ENCODE measurements at places on chromosomes 2 and 18.

GRCh38 chr2:163207693-163208370, 369.3 kb upstream of the KCNH7 start:
- DNase-seq = no peak

- DNase-seq = no peak
Measured at GRCh38 chr2:213016166-213016983, 135.0 kb downstream of the IKZF2 start.

- DNase-seq = no peak
Measured at GRCh38 chr18:62377131-62377807, 52.2 kb downstream of the TNFRSF11A start.

DNA sequence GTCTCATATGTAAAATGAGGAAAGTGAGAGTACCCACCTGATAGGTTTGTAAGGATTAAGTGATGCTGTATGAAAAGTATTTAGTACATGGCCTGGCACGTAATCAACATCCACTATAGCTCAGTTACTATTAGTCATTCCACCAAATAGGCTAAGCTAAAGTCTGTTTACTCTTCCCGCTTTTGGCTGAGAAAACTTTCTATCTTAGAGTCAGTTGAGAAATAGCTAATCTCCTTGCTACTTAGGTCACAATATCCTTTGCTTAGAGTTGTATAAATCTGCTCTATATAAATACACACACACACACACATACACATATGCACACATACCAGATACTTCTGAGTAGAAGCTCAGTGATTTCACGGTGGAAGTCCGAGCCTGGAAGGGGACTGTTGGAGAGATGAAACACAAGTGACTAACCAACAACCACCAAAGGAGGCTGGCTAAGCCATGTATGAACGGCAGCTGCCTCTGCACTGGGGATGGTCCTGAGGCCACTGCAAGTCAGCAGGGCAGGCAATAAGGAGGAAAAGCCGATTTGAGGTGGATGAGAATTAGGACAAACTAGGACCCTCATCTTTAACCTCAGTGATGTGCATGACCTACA, 104.6 kb upstream of the EPHA4 start:
- DNase-seq = no peak

DNA sequence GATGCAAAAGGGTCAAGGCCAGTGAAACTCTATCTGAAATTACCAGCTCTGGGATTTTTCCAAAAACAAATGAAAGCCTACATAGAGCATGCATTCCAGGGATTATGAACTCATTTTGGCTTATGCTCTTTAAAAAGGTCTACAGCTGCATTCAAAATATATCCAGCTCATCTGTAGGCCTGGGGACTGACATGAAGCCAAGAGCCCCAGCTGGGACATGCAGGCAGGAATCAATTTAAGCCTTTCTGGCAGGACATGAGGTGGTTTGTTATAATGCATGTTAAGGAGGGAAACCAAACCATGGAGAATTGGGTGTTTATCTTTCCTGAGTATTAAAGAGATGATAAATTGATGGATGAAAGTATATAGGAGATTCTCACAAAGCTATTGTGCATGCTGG, 164.5 kb downstream of the RBM43 start:
- DNase-seq = no peak

GRCh38 chr2:63676135-63676534, 87.4 kb downstream of the MDH1 start:
- DNase-seq = no peak

DNA sequence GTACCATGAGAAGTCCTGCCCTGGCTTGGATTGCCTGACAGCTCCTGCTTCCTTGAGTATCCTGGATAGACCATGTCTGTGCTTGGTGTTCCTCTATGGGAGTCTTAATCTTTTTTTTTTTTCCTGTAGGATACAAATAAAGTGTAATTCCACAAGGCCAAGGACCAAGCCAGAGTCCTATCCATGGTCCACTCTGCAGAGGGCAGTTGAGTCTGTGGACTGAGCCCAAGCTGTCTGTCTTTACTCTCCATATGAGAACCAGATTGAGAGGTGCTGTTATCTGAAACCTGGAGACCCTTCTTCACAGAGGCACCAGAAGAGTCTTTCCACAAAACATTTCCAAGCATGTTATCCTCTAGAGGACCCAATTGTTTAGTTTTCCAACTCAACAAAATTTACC, 1.4 kb upstream of the KIF3C start:
- DNase-seq = no peak

- DNase-seq = no peak
Measured at GRCh38 chr2:179478771-179479170, 214.1 kb upstream of the SESTD1 start.

- peak; percentile 67 for DNase-seq
Measured at GRCh38 chr2:169828141-169828811, 1.0 kb downstream of the UBR3 start.

DNA sequence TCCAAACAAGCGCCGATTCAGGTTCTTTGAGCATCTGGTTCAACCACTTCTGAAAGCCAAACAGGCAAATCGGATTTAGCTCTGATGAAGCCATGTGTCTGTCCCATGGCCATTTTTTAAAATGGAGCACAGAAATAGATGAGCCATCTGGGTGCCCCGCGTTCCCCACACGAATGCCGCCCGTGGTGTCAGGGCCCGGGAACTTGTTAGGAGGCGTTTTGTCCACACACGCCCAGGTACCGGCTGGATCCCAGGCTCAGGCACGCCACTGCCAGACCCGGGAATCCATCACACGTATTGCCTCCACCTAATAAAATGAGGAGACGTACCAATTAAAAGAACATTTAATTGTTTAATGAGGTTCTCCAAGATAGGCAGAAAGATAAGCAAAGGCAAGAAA, 374.4 kb upstream of the SALL3 start:
- no peak for DNase-seq

DNA sequence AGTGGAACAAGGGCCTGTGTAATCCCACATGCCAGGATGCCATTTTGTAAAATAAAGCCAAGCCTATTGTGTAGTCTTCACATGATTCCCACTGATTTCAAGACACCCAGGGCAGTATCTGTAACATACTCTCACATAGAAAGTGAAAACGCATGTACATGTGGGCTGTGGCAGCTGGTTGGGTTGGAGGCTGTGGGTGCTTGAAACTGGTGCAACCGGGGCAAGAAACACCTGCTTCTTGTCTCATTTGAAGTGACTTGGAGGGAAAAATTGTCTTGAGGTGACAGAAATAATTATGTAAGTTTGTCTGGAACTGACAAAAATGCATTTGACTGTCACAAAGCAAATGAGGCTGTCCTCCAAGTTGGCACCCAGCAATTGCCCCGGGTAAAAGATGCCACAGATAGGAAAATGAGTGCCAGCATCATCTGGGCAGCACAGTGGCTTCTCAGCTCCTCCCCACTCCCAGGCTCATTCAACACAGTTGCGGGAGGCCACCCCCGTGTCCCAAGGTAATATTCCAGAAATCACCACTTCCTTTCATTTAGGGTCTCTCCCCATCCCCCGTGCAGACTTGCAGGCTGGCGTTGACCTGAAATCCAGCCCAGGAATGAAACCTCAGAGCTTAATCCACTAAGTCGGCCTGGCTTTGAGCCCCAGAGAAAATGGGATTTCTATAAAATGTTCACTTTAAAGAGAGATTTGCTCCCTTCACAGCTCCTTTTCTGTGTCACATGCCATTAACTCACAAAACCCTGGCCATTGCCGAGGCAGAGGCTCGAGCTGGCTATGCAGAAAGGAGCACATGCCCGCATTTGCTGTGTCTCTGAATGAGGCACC, 293.9 kb upstream of the PARD3B start:
- DNase-seq = no peak

GRCh38 chr2:134131681-134132489, 122.0 kb upstream of the MGAT5 start:
- DNase-seq = no peak

- no peak for DNase-seq
Measured at GRCh38 chr2:11683476-11683875, 13.5 kb upstream of the NTSR2 start.

- no peak for DNase-seq
Measured at GRCh38 chr2:100801402-100801801, 18.5 kb upstream of the NPAS2 start.

GRCh38 chr18:63155910-63156773, 163.4 kb downstream of the BCL2 start:
- no peak for DNase-seq

DNA sequence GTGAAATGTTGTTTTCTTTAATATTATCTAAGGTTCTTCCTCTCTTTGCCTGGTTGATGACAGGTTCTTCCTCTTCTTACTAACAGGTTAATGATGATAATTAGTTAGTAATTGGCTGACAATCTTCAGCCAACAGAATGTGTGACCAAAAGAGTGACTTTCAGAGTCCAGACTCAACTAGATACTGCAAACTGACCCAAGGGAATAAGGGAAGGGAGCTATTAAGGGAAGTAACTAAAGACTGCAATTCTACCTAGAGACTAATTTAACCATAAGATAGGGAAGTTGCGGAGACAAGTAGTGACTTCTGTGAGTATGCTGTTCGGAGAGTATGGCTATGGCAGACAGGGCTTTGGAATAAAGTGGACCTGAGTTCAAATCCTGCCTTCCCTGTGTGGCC, 127.3 kb upstream of the TACR1 start:
- DNase-seq = no peak

DNA sequence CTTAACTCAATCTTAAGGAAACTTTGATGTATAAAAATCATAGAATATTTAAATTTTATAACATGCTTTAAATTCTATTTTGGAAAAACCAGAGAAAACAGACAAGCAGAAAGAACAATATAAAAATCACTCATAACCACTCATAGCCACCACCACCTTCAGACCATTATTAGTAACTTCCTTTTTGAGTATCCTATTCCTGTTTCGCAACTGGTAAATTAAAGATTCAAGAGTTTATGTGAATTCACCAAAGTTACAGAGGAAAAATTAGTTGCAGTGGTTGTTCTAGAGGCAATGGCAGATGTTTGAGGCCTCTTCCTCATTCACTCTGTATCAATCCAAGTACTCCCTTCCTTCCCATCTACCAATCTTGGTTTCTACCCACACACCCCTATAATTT, 49.3 kb upstream of the PROKR1 start:
- no peak for DNase-seq

DNA sequence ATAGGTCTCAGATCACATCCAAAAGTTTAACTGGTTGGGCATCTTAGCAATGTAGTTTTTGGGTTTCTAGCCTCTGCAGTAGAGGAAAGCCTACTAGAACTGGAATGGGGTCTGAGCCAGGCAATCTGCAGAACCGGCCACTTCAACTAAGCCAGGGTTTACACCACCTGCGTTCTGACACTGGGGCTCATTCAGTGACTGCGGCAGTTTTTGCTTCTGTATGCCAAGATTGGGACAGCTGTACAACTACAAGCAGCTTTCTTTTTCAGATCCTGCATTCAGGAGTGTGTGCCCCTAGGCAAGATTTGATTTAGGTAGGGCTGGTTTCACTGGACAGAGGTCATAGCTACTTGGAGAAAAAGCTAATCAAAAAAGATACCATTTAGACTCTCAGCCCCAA, 43.7 kb upstream of the IGFBP5 start:
- no peak for DNase-seq

GRCh38 chr2:26245231-26245732, 543 bp downstream of the HADHB start:
- DNase-seq = peak; percentile 61

DNA sequence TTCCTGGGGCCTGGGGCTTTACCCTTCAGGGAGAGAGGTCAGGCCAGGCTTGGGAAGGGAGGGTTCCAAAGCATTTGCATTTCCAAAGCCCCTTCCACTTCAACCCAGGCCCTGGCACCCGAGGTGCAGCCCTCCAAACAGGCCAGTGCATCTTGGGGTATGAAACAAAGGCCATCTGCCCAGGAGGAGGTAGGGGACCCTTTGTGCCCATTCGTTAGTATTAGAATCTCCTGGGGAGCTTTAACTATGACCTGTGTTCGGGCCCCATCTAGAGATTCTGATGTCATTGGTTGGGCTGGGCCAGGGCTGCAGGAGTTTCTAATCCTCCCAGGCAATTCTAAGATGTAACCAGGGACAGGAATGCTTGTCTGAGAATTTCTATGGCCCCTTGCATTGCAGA, 73.6 kb downstream of the CIB4 start:
- peak; percentile 8 for DNase-seq

GRCh38 chr18:14921031-14921430, 173.1 kb downstream of the ANKRD30B start:
- DNase-seq = no peak

- DNase-seq = peak; percentile 69
Measured at GRCh38 chr2:203782262-203782976, 76.0 kb downstream of the CD28 start.

GRCh38 chr2:74740395-74740740, 86.3 kb downstream of the SEMA4F start:
- no peak for DNase-seq

GRCh38 chr2:118845005-118845521, 2.4 kb downstream of the EN1 start:
- no peak for DNase-seq

GRCh38 chr2:176934869-176935415, 277.7 kb upstream of the HNRNPA3 start:
- DNase-seq = no peak

GRCh38 chr18:652131-652530, 5.3 kb upstream of the TYMS start:
- no peak for DNase-seq

- DNase-seq = peak; percentile 34
Measured at GRCh38 chr2:241391892-241392665, 36.0 kb downstream of the FARP2 start.

DNA sequence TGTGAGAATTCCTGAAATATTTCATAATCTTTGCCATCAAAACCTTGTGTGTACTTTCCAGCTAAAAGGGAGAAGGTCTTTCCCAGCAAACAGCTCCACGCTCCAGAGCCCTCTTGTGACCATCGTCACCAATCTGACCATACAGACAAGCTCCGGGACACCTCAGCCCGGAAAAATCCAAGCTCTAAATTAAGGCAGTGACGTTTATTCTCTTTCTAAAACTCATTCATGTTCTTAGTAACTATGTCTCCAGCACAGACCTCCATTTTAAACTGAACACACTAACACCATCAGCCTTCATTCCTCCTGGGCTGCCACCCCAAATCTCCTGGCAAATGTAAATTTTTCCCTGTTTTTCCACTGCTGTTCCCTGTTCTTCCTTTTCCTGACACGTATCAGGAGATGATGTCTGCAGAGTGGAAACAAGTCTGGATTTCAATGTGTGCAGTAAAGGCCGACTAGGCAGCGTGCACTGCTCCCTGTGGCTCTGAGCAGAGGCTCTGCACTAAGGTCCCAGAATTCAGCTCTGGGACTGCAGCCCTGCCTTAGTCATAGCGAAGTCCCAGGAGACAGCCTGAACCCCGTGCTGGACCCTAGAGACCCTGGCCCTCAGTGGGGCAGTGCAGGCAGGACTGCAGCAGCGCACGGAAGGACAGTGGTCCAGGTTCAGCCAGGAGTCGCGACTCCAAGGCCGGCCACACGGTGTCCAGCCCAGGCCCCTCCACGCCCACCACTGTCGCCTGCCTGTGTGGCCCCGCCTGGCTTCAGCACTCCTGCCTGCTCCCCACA, 452.5 kb upstream of the SALL3 start:
- no peak for DNase-seq

GRCh38 chr2:233801357-233802131, 23.4 kb downstream of the MROH2A start:
- DNase-seq = peak; percentile 34

GRCh38 chr2:173397539-173397938, 42.9 kb downstream of the CDCA7 start:
- no peak for DNase-seq
